Activated CD4-positive, CD25-positive, alpha-beta regulatory T cell (primary cell): ENCODE measurements at places on chromosomes 16 and 17.

GRCh38 chr16:75288596-75289120 lies 37.2 kb upstream of the BCAR1 start:
- DNase-seq, result no peak

- no peak for DNase-seq
Observed at GRCh38 chr17:44314869-44315661, 6.7 kb downstream of the RUNDC3A start.

GRCh38 chr17:83183951-83184506 lies 104.6 kb downstream of the METRNL start:
- no peak for DNase-seq

- no peak for DNase-seq
Observed at GRCh38 chr16:951660-952301, 19.0 kb downstream of the LMF1 start.
